ENCODE measurements at places on chromosomes 12 and 14.

GRCh38 chr12:98469109-98469508 is 46.3 kb upstream of the TMPO start:
- DNase-seq, result no peak

DNA sequence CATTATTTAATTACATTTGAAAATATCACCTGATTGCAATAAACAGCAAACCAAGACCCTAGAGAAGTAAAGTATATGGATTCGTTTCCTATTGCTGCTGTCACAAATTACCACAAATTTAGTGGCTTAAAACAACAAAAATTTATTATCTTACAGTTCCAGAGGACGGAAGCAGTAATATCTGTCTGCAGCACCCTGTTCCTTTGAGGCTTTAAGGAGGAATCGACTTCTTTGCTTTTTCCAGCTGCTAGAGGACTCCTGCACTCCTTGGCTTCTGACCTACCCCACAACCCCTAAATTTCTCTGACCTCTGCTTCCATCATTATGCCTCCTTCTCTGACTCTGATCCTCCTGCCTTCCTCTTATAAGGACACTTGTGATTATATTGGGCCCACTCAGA is 23.8 kb upstream of the PPM1A start:
- DNase-seq, result no peak

- no peak for DNase-seq
Measured at GRCh38 chr14:103562429-103563225, at the start of the genes BAG5 and COA8. BAG5 (minus strand) TSS chr14:103562657; CDS start chr14:103561164, 1,493 bp downstream. COA8 (plus strand) TSS chr14:103562960; CDS start chr14:103563002, 42 bp downstream.

GRCh38 chr14:100067971-100068959 is 3.0 kb downstream of the EVL start:
- DNase-seq, result no peak

GRCh38 chr12:3770891-3771290 is 18.0 kb upstream of the CRACR2A start:
- DNase-seq, result no peak

DNA sequence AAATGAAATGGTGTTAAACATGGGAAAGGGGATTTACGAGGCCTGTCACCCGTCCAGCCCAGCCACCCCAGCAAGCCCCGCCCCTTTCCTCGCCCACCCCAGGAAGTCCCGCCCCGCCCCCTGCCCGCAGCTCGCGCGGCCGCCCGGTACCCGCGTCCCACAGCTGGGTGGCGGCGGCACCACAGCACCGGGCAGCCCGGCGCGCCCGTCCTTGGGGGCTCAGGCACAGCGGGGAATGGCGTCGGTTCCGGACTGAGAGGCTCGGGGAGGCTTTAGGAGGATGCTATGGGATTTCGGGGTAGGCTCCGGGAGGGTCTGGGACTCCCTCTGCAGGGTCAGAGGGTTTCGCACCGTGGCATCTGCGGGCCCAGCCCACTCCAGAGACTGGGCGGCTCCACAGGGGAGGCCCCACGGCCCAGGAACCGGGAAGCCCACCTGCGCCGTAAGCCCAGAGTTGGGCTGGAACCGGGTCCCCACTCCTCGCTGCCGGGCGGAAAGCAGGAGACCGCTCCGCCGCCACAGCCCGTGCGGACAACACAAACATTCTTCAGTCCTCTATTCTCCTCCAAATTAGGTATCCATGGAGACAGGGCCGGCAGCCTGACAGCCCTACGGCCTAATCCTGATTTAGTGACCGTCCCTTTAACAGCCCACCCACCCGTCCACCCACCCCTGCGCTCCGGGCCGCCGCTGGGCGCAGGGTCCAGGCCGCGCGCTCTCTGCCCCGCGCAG is 1.4 kb downstream of the FIGNL2 start:
- DNase-seq, result no peak

DNA sequence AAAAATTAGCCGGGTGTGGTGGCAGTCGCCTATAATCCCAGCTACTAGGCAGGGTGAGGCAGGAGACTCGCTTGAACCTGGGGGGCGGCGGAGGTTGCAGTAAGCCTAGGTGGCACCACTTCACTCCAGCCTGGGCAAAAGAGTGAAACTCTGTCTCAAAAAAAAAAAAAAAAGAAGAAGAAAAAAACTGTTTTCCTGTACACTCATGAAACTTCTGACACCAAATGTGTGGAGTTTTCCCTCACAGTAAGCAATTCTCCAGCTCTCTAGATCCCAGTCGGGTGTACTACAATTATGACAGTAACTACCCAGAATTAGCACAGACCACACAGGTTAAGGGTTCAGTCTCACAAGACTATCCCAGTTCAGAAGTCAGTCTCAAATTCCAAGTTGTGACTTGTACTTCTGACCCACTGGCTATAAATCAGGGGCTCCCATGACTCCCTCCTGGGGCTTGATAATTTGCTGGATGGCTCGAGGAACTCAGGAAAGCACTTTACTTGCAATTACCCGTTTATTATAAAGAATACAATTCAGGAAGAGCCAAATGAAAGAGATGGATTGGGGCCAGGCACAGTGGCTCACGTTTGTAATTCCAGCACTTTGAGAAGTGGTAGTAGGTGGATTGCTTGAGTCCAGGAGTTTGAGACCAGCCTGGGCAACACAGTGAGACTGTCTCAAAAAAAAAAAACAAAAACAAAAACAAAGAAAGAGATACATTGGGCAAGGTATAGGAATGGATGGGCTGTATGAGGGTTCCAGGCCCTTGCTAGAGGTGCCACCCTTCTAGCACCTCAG is 12.4 kb upstream of the ARF6 start:
- DNase-seq, result no peak

GRCh38 chr12:26689281-26689841 is 143.6 kb downstream of the ITPR2 start:
- no peak for DNase-seq

GRCh38 chr12:52590021-52590420 is 11.2 kb downstream of the KRT72 start:
- DNase-seq, result no peak

- DNase-seq, result no peak
Measured at GRCh38 chr12:97797473-97797872, 334.9 kb downstream of the RMST start.

Measured in iPS DF 19.7 (cell line).